ENCODE measurements at places on chromosomes 2 and 18.
A peak's percentile ranks its signal among the peaks of the same experiment; 100 is the strongest.

- DNase-seq, result no peak
These were observed 56.2 kb downstream of the ANKMY1 start for GRCh38 chr2:240501531-240501991.

- peak; percentile 56 for DNase-seq
These were observed 150.7 kb upstream of the DLX2 start for GRCh38 chr2:172253190-172254052.

DNA sequence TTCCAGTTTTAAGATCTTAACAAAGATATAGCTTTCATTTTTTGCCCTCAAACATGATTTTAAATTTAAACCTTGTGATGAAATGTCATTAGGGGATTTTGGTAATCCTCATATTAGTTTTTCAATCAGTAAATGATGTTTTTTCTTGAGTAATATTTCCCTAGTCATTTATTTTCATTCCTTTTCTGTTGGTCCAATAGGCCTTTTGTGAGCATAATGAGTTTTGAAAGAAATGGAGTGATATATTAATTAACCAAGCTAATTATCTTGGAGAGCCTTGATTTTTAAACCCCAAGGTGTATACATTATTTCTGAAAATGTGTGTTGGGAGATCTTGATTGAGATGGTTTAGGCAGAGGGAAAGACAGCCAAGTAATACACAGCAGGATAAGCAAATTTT, 46.3 kb downstream of the DCC start:
- DNase-seq, result no peak

GRCh38 chr2:48433682-48434081, 96.3 kb upstream of the STON1 start:
- no peak for DNase-seq

- no peak for DNase-seq
These were observed 98.8 kb upstream of the MMADHC start for GRCh38 chr2:149686136-149687051.

DNA sequence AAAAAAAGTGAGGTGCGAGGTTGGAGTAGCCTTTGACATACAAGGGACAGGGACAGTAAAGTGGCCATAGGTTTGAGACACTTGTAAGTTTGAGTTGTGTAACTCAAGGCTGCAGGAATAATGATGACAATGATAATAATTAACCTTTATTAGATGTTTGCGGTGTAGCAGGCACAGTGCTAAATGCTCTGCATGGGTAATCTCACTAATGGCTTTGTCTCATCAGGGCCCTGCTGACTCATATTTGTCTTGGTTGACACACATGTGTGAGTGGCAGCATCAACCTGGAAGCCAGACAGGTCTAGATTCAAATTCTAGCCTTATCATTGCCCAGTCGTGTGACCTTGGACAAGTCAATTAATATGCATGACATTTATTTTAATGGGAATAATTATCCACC, 126.2 kb downstream of the FSHR start:
- no peak for DNase-seq

GRCh38 chr2:51484605-51485004, 452.7 kb upstream of the NRXN1 start:
- no peak for DNase-seq

DNA sequence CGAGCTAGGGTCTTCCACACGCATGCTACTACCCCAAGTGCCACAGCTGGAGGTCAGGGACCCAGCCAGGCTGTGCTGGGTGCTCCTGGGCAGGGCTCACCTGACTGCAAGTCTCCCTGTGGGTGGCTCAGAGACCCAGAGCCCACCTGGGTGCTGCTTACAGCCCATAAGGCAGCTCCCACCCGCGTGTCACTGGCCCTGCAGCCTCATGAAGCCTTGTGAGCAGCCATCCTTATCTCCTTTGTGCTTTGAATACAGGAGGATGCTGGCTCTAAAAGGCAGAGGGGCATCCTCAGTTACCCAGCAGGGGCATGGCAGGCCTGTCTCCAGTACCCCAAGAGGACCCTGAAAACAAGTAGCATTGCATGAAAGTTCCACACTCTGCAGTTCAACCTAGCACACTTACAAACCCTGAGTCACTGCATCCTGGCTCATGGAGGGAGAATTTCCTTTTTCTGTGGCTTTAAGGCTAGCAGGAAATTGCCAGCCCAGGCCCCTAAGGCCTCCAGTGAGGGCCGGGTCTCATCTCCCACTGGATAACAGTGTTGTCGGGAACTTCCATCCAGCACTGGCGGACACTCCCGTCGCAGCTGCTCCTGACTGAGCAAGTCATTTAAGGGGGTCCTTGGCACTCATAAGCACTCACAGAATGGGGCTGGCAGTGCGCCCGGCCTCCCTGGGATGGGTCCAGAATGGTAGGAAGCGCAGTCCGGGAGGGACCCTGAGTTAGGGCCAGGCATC, 137.1 kb downstream of the RPIA start:
- no peak for DNase-seq

- no peak for DNase-seq
These were observed 84.7 kb downstream of the GLI2 start for GRCh38 chr2:120820263-120820952.

DNA sequence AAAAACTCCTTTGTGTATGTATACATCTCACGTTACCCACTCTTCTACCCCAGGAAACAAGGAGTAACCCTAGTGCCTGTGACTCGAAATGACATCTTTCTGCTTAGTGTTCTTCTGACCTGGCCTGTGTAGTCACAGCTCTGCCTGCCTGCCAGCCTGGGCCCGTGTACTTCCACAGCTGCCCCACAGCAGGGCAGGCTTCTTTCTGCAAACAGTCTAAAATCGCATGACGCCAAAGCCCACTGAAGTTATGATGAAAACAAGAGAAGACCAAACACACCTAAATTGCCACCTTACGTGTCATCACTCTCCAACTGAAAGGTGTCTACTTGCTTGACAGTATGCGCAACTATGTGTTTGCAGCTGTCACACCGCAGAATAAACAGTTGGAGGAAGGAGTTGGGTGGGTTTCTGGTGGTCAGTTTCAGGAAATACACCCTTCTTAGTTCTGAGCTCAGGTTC, 1.5 kb downstream of the GAREM1 start:
- no peak for DNase-seq

DNA sequence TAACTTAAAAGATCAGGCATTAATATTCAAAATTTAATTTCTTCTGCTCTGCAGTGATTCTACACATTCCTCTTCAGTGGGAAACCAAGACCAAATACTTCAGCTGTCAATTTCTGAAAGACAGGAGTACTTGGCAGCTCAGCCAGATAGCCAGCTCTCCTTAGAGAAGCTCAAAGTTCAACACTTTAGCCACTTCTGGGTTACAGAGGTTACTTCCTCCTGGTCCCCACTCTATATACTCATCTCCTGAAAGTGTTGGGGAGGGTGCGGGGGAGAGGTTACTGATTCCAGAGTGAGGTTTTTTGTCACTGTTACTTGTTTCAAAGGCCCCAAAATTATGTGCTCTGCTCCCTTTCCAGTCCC, 4.1 kb downstream of the CYTIP start:
- peak; percentile 52 for DNase-seq

DNA sequence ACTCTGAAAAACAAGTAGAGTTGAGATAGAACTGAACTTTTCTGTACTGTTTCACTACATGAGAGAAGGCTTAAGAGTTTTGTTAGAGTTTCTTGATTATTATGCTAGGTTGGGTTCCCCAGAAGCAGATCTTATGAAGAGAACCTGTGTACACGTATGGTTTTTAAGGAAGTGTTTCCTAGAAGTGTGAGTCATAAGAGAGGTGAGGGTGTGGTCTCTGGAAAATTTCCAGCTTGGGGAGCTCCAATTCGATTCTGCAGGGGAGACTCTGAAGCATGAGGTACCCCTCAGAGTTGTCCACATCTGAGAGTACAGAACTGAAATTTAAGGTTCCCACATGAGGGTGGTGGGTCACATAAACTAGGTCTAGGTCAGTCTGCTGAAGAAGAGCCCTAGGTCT, 83.3 kb upstream of the MAP2 start:
- no peak for DNase-seq

GRCh38 chr18:57748770-57749603, 54.1 kb downstream of the ATP8B1 start:
- no peak for DNase-seq

- DNase-seq, result no peak
These were observed 45.9 kb downstream of the TMEM237 start for GRCh38 chr2:201597397-201597796.

DNA sequence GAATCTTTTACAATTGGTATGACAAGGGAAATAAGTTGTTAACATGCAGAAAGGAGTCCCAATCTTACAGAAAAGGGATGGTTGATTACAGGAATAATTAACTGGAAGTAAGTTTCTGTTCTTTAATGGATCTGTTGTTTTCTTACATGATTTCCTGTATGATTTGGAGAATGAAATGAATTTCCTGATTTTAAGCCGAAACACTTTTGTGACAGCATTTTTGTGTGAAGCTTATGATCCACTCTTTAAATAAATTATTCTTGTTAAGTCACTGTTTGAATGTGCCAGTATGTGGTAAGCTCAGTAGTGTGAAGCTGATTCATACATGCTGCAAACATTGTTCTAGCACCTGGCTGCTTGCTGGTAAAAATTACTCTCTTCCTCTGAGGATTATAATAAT, 516.2 kb downstream of the DCDC2C start:
- DNase-seq, result no peak

- no peak for DNase-seq
These were observed 281.1 kb upstream of the RAB12 start for GRCh38 chr18:8328126-8328525.

GRCh38 chr2:238339814-238340213, 19.5 kb downstream of the TRAF3IP1 start:
- no peak for DNase-seq

GRCh38 chr2:34176693-34177092, 577.6 kb upstream of the FAM98A start:
- DNase-seq, result no peak

DNA sequence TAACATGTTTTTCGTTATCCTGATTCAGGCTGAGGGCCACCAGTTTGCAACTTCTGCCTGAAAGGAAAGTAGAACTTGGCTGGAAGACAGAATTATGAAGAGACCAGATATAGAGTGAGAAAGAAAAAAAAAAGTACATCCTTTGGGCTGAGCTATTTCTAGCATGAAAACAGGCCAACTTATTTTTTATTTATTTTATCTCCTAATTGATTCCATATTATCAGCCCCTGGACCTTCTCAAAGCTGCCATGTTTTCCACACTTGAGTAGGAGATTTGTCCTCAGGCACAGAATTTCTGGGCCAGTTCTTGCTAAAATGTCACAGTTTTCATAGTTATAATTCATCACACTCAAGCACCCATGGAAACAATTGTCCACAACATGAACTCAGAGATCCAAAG, 586.8 kb upstream of the CNTNAP5 start:
- no peak for DNase-seq

- DNase-seq, result no peak
These were observed 337.2 kb upstream of the SALL3 start for GRCh38 chr18:78642296-78642951.

DNA sequence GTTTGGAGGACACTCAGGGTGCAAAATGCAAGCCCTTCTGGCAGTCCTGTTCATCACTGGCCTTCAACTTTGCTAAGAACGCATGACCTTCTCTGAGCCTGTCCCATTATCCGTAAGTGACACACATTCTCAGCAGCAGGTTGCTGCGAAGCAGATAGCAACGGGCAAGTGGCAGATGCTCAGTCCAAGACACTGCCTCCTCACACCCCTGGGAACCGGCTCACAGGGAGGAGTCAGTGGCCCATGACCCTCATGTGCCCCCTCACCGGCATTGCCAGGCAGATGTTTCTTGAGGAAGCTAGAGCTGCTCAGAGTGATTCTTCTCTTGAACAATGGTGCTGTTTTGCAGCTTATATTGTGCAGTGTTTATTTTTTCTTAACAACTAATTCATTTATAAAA, 737.2 kb upstream of the HS6ST1 start:
- DNase-seq, result no peak

DNA sequence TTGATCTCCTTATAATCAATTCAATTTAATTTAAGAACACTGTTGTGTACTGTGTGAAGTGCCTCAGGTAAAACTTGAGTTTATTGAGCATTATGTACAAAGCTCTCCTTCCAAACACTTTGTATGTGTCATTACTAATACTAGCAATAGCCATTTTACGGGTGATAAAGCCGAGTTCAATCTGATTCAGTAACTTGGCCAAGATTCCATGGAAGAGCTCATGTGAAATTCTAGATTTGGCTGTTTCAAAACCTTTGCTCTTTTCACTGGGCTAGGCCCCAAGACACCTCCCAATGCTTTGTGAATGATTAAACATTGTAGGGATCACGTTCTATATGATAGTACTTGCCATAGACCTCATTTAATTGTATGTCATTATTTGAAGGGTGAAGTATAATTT, 8.9 kb upstream of the NFE2L2 start:
- no peak for DNase-seq

GRCh38 chr2:178908810-178909209, 101.6 kb upstream of the TTN start:
- DNase-seq, result no peak

GRCh38 chr2:85116207-85116606, 17.0 kb upstream of the TCF7L1 start:
- no peak for DNase-seq

GRCh38 chr2:135836596-135837270, at the start of gene LCT:
Gene LCT, minus strand, starts transcription at chr2:135837184. Its CDS starts 15 bp downstream, at chr2:135837169.
- DNase-seq, result no peak

DNA sequence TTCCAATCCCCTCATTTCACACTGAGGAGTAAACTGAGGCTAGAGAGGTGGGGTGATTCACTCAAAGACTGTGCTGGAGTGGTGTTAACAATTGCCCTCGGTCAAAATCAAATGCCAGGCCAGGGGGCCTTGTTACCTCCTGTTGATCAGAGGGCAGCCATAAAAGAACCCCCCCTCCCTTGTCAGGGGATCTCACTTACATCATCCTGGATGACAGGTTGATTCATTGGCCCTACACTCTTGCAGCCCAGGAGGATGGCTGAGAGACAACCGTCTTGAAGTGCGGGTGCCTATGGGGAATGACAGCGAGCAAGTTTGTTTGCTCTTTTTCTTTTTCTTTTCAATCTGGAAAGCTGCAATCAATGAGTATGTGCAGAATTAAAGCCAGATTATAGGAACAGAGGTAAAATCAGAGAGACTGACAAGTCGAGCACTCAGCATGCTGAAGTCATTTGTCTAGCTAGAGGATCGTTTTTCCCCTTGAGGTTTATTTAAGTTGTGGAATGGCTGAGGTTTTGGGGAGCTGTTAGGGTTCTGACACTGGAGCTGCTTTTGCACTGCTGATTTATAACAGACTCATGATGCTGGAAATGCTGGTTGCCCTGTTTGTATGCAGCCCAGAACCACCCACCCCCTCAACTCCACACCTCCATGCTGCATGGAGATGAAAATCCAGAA, 26.4 kb upstream of the NRP2 start:
- DNase-seq, result no peak

DNA sequence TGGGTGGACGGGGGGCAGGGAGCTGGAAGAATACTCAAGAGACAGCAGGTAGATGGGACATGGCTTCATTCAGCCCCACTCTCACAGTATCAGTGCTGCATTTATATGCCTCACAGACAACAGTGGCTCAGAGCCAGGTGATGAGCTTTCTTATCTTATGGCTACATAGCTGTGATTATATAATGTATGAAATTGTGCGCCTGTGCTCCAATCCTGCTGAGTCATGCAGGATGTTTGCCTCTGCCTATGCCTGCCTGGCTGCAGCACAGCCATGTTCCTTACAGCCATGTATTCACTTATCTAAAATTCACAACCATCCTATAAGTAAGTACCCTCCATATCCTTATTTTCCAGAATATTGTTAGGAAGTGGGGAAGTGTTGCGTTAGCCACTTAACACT, 37.7 kb upstream of the RNF103 start:
- DNase-seq, result no peak

Data from activated CD4-positive, alpha-beta T cell treated with anti-CD3 and anti-CD28 coated beads, Interleukin-2, amount 10 ng/mL, durations not matched to agents 7 days and 5 days (primary cell).